Activated gamma-delta T cell treated with anti-CD3 and anti-CD28 coated beads, Interleukin-2, amount 50 U/mL, for 16 hours (primary cell): ENCODE measurements at places on chromosomes 6 and 20.

- DNase-seq: no peak
Observed at GRCh38 chr6:90885611-90886056, 298.8 kb upstream of the MAP3K7 start.

DNA sequence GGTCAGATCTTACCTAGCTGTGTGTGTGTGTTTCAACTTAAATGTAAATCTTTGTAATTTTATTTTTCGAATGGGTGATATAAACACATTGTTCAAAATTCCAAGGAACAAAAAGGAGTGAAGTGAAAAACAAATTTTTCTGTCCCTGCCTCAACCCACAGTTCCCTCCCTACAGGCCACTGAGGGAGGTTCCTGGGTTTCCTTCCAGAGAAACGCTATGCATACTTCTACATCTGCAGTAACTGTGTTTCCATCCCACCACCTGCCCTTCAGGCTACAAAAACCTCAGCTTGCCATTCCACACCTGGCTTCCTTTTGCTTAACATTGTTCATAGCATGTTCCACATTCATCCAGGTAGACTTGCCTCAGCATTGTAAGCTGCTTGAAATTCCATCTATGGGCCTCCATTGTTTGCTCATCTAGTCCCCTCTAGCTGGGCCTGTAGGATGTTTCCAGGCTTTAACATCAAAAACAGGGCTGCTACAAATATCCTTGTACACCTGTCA is 12.0 kb downstream of the ANGPT4 start:
- DNase-seq: no peak

- DNase-seq: peak; percentile 14
Observed at GRCh38 chr6:13229205-13230085, 98.9 kb downstream of the TBC1D7 start.

DNA sequence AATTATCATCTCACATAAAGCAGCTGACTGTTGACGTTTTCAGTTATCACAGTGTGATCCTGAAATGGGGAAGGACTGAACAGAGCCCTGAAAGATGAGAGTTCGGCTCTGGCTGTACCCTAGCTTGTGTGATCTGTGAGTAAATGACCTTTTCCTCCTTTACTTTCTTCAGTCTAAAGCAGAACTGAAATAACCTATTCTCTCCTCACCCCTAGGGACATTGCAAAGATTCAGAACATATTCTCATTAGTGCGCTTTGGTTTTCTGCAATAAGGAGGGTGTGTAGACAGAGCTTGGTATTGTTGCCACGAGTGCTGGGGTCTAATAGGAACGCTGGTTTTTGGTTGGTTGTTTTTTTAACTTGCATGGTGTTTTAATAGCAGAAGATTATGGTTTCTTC is 16.7 kb downstream of the FARS2 start:
- DNase-seq: no peak

GRCh38 chr6:16594849-16595248 is 166.4 kb downstream of the ATXN1 start:
- DNase-seq: no peak

GRCh38 chr6:27772261-27773001 is 139.8 kb downstream of the OR2B2 start:
- DNase-seq: peak; percentile 81

DNA sequence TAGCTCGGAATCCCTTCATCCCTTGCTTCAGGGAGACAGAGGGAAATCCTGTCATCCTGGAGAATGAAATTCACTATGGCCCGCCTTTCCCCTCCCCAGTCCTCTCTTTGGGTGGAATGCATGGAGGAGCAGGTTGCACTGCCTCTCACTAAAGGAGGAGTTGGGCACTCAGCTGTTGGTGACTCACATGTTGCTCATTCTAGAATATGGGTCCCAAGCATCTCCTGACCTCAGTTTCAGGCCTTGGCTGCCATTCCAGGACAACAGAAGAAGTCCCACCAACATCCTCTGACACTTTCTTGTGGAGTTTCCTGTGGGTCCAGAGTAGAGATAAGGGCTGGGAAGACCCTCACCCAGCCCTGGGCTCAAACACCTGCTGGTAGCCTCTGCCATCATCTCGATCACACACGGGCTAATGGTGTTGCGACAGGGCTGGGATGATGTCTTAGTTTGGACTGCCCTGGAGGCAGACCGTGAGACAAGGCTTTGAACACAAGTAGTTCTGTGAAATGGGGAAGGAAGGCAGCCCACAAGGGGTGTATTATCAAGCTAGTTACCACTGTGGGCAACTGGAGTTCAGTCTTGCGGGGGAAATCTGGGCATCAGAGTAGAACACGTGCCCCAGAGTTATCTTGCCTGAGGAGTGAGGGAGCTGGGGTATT is 52.4 kb upstream of the RNF24 start:
- DNase-seq: no peak

DNA sequence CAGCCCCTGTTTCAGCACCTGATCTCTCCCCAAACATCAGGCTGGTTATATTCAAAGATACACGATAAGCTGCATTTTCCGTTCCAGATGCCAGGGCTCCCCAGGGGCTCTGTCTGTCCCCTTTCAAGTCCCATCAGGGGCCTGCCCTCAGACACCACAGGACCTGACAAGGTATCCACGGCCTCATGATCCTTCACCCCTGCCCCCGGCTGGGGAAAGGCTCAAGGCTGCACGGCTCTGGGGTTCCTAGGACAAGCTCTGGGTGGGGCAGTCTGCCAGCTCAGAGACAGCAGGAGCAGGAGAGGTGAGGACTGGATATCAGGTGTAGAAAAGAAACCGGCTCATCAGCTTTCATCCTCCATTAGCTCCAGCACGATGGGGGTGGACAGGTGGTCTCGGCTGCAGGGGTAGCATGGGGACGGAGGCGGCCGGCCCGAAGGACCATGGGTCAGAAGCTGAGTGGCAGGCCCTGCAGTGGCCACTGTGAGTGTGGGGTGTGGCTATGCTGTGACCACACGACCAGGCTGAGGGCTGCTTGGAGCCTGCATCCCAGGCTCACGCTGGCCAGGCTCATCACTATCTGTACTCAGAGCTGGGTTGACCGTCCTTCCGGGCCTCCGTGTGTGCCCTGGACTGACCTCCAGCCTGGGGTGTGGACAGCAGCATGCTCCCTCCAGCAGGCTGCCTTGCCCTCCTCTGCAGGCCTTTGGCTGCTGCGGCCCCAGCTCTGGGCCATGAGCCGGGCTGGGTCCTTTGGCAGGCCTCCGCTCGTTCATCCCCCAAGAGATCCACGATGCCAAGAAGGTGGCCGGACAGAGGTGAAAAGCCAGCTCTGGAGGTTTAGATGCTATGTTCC is 386.2 kb downstream of the THBS2 start:
- DNase-seq: no peak

- DNase-seq: no peak
Observed at GRCh38 chr20:57503035-57503658, 21.8 kb downstream of the CTCFL start.

GRCh38 chr6:111990214-111990613 is 63.7 kb upstream of the CCN6 start:
- no peak for DNase-seq

GRCh38 chr6:90151576-90152422 is 144.8 kb downstream of the BACH2 start:
- no peak for DNase-seq

DNA sequence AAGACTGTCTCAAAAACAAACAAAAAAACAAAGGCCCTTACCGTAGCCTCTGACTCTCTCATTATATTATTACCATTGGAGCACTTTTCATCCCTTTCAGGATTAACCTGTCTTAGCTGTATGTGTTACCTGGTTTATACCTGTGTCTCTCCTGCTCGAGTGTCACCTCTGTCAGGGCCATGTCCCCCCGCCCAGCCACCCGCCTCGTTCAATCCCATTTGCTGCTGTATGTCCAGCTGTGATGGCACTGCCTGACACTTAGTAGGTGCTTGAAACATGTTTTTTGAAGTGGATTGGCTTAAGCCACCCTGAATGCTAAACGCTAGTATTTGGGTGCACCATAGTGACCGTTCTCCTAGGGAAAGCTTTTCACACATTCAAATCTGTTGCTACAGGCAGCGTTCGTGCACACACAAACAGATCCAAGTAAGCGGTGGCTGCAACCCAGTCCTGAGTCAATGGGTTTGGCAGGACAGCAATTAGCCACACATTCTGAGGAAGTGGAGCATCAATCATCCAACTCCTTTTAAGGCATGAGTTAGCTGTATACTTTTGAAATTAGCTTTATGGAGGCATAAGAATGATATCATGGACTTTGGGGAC is 98.9 kb upstream of the ZNF217 start:
- DNase-seq: no peak

DNA sequence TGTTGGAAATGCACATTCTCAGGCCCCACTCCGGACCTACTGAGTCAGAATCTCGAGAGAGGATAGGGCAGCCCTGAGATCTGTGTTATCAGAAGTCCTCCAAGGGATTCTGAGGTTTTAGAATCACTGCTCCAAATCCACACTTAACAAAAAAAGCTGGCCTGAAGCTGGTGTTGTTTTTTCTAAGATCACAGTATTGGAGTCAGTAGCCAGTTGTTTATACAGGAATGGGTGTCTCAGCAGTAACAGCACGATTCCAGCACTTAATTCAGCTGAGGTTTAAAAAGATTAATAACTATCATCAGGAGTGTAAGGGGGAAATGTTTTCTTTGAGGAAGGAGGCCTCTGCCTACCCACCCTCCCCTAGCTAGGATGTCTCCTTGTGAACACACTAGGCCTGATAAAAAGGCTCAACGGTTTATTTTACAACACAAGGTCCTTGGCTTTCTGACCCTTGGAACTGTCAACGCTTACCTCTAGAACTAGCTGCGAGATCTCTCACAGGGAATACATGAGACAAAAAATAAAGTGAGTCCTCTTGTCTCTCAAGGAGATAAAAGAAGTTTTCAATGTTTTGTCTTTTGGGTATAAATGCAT is 505.4 kb downstream of the CD83 start:
- no peak for DNase-seq

- DNase-seq: no peak
Observed at GRCh38 chr20:8400486-8400885, 268.4 kb downstream of the PLCB1 start.

- peak; percentile 14 for DNase-seq
Observed at GRCh38 chr6:5471044-5471443, 209.7 kb downstream of the FARS2 start.

GRCh38 chr20:4130404-4131189 is 115.2 kb upstream of the RNF24 start:
- peak; percentile 40 for DNase-seq

DNA sequence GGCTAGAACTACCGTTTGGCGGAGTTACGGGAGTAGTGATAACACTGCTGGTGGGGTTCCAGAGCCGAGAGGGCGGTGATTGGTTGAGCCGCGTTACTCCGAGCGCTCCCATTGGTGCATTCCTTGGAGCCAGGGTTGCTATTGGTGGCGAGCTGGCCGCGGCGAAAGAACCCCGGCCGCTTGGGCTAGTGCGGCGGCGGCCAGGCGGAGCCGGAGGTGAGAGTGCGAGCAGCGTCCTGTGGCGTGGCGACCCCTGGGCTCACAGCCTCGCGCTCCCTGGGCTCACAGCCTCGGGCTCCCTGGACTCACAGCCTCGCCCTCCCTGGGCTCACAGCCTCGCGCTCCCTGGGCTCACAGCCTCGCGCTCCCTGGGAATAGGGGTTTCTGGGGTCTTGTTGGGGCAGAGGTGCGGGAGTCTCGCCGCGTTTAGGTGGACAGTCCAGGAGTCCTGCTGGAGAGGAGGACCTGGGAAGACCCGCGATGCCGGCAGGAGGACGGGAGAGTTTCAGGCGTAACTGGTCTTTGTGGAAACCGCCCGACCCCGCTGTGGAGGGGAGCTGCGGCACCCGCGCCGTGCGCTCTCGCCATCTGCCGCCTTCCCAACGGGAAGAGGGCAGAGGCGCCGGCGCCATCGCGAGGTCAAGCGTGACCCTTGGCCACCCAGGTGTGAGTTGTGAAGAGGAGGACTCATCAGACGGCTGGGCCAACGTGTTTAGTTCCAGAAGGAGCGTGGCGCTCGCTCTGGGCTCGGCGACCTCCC is 12.2 kb downstream of the PRDM13 start:
- DNase-seq: no peak

GRCh38 chr20:7214081-7214740 is 446.7 kb downstream of the BMP2 start:
- no peak for DNase-seq

DNA sequence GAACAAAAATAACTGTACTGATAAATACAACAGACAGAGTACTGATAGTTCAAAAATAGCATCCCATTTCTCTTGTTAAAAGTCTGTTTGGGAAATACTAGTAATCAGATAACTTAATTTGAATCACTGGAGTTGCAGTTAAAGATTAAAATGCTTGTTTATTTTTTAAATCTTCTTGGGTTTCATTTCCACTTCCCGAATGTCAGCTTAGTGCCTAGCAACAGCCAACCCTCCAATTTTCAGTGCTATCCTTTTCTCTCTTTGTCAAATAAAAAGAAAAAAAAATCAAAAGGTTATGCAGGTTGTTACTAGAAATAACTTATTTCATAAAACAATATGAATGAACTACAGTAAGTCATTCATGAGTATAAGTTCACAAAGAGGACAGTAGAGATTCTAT is 257.7 kb upstream of the STXBP5 start:
- no peak for DNase-seq

GRCh38 chr6:70724524-70724923 is 56.8 kb downstream of the SMAP1 start:
- no peak for DNase-seq

DNA sequence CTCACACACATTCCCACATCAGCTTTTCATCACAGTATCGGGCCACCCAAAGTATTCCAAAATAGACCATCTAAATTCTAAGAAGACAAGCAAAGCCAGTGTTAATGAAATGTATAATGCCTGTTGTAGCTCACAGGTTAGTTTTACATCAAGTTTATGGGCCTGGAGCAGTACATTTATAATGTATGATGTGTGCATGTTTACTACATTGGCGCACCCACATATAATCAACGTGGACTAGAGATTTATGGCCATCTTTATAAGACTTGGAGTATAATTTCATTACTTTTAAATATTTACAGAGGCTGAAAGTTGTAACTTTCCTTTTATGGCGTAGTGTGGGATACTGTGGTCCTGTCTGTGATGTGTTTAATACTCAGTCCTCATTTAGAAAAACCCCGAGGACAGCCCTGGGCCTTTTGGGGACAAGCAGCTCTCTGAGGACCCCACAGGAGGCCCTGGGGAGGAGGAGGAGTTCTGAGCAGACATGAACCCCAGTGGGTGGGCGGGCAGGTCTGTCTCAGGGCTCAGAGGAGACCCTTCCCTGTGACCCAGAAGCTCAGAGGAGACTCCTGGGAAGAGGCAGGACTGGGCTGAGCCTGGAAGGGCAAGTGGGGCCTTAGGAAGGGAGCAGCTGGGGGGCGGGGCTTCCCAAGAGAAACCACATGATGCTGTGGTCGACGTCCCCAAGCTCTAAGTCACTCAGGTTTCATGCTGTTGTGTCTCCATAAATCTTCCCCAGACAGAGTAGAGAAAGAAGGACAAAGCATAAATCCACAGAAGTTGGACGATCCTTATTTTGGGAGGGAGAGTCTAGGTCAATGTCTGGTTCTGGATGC is 232.1 kb downstream of the PREX1 start:
- DNase-seq: no peak

DNA sequence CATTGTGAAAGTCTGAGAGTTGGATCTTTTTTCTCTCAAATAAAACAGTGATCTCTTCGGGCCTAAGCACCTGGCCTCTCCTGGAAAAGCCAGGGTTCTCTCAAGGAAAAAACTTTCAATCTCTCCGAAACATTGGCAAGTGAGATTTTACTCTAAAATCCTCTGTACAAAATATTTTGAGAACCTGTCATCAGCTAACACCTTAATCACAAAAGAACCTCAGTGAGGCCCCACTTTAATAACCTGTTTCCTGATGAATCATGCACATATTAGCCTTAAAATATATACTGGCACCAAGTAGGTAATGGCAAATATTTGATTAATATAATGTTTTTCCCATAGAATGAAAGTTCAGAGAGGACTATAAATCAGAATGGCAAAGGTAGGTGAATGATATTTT is 177.9 kb downstream of the FRK start:
- DNase-seq: no peak
